ENCODE measurements at places on chromosomes 16 and 17.

DNA sequence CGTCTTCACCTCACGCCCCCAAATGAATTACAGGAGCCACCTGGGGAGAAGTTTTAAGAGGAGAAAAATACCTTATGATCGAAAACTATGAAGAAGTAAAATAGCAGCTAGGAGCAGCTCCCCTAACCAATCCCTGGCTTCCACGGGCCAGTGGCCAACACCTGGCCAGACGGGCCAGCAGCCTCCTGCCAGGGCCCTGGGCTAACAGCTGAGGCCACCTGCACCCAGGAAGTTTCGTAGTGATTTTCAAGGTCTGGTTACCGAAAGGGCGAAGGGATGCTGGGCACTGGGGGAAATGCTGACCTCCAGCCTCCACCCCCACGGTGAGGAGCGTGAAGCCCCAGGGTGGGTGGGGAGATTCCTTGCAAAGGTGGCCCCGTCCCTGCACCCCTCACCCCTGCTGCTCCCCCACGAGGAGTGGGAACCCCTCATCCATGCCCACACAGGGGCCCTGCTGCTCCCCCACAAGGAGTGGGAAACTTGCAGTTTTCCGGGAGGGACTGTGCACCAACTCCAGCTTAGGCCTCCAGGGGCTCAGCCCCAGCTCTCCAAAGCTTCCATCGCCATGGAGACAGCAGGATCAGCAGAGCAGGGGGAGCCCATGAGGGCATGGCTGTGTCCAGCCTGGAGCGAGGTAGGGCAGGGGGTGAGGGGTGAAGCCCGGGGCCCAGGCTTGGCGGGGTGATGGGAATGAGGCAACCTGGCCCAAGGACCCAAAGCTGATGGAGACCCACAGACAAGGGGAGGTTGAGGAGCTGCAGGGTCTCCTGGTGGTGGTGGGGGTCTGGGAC is 31.9 kb upstream of the ACSF3 start:
- DNase-seq = no peak

DNA sequence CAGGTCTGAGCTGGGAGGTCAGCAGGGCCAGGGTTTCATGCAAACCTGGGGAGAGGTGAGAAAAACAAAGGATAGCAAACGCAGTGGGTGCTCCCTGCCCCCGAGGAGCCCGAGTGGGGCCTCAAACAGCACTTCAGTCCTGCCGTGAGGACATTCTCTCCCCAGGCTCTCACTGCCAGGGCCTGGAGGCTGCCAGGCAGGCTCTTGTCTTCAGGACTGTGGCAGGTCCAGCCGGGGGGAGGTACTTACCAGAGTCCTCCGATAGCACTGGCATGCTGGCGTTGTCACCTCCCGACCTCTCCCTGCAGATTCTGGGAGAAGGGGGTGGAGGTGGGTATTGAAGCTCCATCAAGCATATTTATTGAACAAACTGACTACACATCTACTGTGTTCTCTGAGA is 1.3 kb downstream of the MPP3 start:
- DNase-seq = no peak

DNA sequence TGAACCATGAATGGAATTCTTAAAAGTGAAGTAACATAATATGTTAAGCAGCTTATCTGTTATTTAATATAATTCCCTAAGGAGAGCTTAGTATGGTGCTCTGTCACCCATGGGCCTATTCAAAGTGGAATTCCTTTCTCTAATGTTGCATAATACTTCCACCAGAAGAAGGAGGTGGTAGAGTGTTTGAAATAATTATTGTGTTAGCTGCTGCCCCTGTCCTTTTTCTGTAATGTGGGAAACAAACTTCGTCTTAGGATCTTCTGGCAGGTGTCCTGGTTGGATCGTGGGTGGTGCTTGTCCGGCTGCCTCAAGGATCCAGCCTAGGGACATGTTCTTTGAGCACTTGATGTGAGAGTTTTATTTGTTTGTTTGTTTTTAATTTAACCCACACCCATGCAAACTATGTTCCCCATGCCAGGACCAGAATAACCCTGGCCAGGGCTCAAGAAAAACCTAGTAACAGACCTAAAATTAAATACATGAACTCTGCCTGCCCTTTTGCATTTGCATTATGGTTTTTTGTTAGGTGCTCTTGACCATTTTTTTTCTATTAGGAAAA is 46.1 kb downstream of the ZNRF1 start:
- no peak for DNase-seq

DNA sequence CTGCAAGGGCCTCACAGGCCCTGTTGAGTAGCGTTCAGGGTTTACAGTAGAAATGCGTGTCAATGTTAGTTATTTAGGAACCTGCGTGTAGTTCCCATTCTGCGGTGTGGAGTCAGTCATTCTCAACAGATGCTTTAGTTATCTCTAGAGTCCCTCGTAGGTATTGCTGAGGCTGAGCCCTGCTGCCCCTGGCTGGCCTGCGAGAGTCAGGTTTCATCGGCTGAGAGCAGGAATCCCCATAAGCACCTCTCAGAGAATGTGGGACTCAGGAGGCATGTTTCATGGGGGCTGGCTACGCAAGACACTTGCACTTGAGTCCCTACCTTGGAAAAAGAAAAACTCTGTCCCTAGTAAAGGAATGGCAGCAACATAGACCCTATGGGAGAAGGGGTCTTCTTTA is 347.5 kb upstream of the ASIC2 start:
- DNase-seq = no peak

- peak; percentile 79 for DNase-seq
Measured at GRCh38 chr16:14301169-14302030, 230.3 kb downstream of the MRTFB start.

DNA sequence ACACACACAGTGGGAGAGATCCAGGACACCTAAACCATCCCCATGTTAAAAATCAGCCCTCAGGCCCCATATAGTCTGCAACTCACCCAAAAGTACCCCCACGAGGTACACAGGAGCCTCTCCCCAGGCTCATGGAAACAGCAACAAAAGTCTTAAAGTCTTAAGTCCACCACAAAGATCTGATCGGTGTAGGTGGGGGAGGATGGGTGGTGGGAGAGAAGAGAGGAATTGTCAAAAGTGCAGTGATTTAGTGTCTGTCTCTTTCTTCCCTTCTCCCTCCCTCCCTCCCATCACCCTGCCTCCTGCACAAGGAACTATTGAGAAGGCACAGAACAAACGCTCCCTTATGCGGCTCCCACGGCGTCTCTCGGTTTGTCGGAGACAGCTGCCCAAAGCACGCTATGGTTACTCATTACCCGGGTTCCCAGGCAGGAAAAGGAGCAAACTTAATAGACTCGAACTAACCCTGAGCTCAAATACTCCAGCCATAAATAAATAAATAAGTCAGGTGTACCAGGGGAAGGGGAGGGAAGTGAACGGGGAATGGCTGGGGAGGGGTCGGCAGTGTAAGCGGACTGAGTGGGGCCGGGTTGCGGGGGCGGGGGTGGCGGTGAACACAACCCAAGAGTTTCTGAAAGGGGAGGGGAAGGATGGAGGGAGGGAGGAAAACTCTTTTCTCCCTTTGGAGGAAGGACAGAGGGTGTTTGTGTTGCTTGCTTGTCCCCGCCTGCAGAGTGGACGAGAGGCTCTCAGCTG is 477.4 kb downstream of the SLC39A11 start:
- DNase-seq = no peak

GRCh38 chr17:77831474-77832179 is 126.9 kb upstream of the TNRC6C start:
- no peak for DNase-seq

DNA sequence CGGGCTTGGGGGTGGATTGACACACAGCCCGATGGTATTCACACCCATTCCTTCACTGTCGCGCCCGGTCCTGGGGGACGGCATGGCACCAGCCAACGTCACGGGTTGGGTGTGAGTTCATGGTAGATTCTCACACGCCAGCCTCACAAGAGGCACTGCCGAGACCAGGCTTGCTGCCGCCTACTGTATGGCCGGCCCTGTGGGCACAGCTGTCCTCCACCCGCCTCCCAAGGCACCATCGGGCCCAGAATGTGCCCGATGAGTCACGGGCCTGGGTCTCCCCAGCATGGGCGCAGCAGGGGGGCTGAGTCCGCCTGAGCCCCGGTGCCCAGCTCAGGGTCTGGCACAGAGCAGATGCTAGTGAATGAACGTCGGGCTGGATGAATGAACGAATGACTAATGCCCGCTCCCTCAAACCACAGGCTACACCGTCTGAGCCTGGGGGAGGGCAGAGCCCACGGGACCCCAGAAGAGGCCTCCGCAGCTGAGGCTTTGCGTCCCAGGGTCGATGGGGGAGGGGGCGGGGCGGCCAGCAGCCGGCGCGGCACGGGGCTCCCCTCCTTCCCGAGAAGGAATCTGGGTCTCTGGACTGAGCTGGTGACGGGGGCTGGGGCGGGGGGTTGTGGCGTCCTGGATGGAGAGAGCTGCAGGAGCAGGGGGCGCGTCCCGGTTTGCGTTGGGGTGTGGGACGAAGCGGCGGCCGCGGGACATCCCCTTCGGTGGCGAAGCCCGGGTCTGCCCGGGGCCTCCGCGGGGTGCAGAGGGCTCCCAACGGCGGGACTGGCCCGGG is 829 bp downstream of the PITPNM3 start:
- no peak for DNase-seq

GRCh38 chr16:14071576-14072271 is 605 bp downstream of the MRTFB start:
- no peak for DNase-seq

GRCh38 chr16:26530584-26531289 is 536.0 kb upstream of the C16orf82 start:
- DNase-seq = no peak

- no peak for DNase-seq
Measured at GRCh38 chr16:87369796-87370719, 13.5 kb downstream of the FBXO31 start.

GRCh38 chr17:37488009-37488604 is 1.6 kb upstream of the DUSP14 start:
- DNase-seq = peak; percentile 95

GRCh38 chr17:57651451-57651850 is 93.6 kb downstream of the CCDC182 start:
- no peak for DNase-seq

DNA sequence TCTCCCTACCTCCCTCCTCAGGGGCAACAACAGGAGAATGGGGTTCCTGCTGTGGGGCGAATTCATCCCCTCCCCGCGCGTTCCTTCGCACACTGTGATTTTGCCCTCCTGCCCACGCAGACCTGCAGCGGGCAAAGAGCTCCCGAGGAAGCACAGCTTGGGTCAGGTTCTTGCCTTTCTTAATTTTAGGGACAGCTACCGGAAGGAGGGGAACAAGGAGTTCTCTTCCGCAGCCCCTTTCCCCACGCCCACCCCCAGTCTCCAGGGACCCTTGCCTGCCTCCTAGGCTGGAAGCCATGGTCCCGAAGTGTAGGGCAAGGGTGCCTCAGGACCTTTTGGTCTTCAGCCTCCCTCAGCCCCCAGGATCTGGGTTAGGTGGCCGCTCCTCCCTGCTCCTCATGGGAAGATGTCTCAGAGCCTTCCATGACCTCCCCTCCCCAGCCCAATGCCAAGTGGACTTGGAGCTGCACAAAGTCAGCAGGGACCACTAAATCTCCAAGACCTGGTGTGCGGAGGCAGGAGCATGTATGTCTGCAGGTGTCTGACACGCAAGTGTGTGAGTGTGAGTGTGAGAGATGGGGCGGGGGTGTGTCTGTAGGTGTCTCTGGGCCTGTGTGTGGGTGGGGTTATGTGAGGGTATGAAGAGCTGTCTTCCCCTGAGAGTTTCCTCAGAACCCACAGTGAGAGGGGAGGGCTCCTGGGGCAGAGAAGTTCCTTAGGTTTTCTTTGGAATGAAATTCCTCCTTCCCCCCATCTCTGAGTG is 5.9 kb upstream of the LASP1NB start:
- no peak for DNase-seq

GRCh38 chr17:77444628-77444983 is 303.8 kb downstream of the SEC14L1 start:
- no peak for DNase-seq

GRCh38 chr16:55274391-55274790 is 49.6 kb upstream of the IRX6 start:
- no peak for DNase-seq

- no peak for DNase-seq
Measured at GRCh38 chr17:77426676-77427386, 286.1 kb downstream of the SEC14L1 start.

GRCh38 chr17:69528035-69528434 is 113.5 kb downstream of the MAP2K6 start:
- no peak for DNase-seq

GRCh38 chr16:9557713-9558112 is 466.3 kb downstream of the HAPSTR1 start:
- DNase-seq = no peak

DNA sequence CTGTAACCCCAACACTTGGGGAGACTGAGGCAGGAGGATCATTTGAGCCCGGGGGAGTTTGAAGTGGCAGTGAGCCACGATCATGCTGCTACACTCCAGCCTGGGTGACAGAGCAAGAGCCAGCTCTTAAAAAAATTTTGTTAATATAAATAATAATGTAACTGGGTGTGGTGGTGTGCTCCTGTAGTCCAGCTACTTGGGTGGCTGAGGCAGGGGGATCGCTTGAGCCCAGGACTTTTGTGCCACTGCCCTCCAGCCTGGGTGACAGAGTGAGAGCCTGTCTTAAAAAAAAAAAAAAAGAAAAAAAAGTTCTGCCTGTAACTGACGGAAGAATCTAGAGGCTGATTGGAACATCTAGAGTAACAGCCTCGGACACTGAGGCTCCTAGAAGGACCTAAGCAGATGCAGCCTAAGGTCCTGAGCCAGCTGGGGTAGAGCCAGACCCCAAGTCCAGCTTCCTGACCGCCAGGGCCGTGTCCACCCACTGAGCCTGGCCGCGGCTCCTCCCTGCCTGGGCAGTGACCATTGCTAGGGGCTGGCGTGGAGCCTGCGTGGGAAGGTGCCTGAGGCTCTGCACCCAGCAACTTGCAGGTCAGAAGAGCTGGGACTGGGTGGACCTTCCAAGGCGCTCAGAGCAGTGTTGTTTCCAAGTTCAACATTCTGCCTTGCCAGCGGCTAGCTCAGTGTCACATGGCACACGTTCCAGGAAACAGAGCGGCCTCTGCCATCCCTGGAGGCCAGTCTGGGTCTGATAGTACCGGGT is 209.4 kb upstream of the CIBAR2 start:
- peak; percentile 99 for DNase-seq

- DNase-seq = no peak
Measured at GRCh38 chr17:6775871-6776405, at the start of gene FBXO39. TSS of gene FBXO39 (plus strand) at chr17:6776215. CDS start at chr17:6779869, 3,654 bp downstream.

GRCh38 chr16:888901-889570 is 81.7 kb downstream of the LMF1 start:
- DNase-seq = no peak

GRCh38 chr16:20348365-20349185 is 3.9 kb downstream of the UMOD start:
- DNase-seq = no peak

DNA sequence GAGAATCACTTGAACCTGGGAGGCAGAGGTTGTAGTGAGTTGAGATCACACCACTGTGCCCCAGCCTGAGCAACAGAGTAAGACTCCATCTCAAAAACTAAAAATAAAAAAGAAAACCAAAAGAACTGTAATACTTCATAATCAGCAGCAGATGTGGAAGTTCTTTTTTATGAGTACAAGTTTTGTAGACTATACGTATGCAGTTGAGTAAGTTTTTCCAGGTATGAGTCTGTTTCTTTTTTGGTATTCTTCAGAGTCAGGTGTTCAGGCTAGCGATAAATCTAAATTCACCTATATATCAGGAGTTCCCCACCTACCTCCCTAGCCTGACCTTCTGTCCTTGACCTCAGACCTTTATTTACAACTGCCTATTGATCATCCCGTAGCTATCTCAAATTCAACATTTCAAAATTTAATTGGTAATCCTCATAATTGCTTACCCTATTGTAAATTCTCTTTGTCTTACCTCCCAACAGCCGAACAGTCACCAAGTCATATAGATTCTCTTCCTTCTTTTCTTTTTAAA is 10.7 kb downstream of the DCTN5 start:
- no peak for DNase-seq

GRCh38 chr17:40100669-40101366 is 429 bp upstream of the NR1D1 start:
- peak; percentile 95 for DNase-seq
